ENCODE measurements at places on chromosomes 7 and 10. TPM values are rescaled to one million over a fixed set of nuclear protein-coding genes. Genes with fewer than 3 reads are reported as not detected.

The SDK1 gene
- total RNA-seq = 0.32 TPM

The REPIN1 gene
- total RNA-seq = 75.7 TPM

The NPVF gene
- total RNA-seq = not detected

The FOXP2 gene
- total RNA-seq = 0.65 TPM

The ZNF727 gene
- not detected for total RNA-seq
